ENCODE measurements at places on chromosomes 11 and 22.

- DNase-seq = no peak
Observed at GRCh38 chr11:116962108-116962507, 124.7 kb upstream of the APOA1 start.

- DNase-seq = no peak
Observed at GRCh38 chr11:134762248-134763029, 350.4 kb upstream of the B3GAT1 start.

- DNase-seq = no peak
Observed at GRCh38 chr22:33758961-33759360, 161.3 kb downstream of the LARGE1 start.

DNA sequence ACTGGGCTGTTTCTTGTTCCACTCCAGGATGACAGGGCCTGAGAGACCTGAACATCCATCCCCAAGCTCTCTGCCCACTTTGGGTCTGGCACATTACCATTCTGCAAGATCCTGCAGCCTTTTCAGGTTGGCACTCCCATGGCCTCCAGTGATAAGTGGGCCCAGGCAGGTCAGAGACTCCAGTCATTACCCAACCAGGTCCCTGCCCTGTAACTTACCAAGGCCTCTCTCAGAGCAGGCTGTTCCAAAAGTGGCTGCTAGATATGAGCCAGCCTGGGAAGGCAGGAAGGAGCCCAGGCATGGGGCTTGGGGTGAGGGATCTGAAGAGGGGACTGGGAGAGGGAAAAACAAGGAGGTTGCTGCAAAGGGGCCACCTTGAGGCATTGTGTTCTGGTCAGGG, 35.9 kb downstream of the KCNQ1OT1 start:
- no peak for DNase-seq

DNA sequence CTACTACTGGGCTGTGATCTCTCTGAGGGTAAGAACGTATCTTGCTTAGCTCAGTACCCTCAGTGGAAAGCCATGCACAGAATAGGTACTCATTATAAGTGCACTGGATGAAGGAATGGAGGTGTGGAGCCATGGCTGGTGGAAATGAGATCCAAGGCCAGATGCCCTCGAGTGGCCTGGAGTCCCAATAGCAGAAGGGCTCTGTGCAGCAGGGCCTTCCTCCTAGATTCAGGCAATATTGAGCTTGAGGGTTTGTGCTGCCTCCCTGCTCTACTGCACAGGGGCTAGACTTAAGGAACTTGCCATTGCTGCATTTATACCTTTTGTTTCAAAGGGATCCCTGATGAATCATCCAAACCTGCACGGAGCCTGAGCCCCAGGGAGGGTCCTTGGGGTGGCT, 33.6 kb upstream of the TUB start:
- DNase-seq = peak; percentile 11

GRCh38 chr22:20268279-20269012, at the start of gene RTN4R:
Gene RTN4R (minus strand): TSS chr22:20268318. CDS start chr22:20268092, 226 bp downstream.
- no peak for DNase-seq

- DNase-seq = no peak
Observed at GRCh38 chr11:64252003-64252872, 908 bp downstream of the PLCB3 start.

GRCh38 chr11:69106031-69106811, 49.5 kb upstream of the SMIM38 start:
- DNase-seq = no peak

GRCh38 chr22:19745155-19746101, 15.2 kb upstream of the TBX1 start:
- no peak for DNase-seq

DNA sequence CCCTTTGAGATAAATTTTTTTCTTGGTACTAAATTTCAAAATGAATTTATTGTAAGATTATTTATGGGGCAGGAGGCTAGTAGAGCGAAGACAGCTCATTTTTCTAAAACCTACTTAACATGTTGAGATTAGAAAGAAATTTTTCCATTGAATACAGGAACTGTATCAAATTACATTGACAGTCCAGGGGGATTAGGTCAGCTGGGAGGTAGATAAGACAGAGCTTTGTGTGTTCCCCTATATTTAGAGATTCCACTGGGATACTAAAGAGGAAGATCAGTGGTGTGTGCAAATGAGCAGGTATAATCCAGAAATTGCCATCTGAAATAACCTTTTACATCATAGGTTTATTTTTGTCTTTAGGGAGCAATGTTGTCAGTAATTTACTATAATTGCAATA, 32.1 kb downstream of the ENDOD1 start:
- no peak for DNase-seq

DNA sequence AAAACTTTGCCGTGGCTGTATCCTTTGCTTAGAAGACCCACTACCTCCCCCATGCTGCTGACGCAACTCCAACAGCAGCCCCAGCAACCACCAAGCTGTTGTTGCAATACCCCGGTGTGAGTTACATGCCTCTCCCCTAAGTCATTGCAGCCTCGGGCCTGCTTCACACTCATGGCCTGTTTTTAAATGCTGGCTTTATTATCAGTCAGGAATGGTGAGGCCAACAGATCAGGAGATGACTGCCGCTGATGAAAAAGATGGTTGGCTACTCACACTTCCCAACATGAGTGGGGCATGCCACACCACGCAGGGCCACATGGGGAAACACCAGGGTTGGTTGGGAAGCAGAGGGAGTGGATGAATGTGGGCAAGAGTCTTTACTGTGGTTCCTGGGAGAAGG, 171.5 kb upstream of the SYT13 start:
- no peak for DNase-seq

GRCh38 chr11:19724765-19725164, 12.1 kb downstream of the NAV2 start:
- DNase-seq = no peak

DNA sequence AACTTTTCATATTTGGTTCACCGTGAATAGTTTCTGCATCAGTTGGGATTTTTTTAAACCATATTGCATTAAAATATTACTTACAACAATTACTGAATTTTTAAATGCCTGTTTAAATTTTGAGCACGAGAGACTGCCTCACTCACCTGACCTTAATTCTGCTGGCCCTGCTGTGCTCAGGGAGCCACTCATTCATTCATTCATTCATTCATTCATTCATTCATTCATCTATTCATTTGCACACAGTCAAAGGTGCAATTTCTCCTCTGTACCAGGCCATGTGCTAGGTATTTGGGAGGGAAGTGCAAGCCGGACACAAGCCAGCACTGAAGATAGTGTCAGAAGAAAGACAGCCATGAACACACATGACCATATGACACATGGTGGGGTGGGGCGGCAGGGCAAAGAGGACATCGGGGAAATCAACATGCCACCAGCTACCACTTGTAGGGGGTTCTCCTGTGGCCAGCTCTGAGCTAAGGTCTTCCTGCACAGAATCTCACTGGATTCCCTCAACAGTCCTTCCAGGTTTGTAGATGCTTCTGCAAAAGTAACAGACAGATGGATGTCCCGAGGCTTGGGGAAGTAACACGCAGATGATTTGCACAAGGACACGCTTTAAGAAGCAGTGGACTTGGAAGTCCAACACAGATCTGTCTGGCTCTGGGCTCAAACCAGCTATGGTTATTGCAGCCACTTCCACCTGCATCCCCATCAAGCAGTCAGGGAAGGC, 568 bp upstream of the CSF2RB start:
- DNase-seq = no peak

DNA sequence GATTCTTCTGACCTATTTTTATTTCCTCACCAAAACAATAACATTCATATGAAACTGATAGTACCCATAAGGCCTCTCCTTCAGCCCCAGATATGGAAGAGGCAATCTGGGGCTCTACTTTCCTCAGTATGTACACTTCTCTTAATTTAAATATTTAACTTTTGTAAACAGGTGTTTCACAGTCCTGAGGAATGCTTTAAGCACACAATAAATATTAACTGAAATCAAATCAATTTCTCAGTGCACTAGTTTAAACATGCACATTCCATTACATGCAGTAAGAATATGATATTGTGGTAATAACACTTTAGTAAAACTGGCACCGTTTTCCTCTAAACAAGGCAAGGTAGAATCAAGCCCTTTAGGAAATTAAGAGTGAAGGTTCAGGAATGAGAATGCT, 28.9 kb downstream of the APIP start:
- no peak for DNase-seq

GRCh38 chr11:26088391-26088790, 243.5 kb upstream of the ANO3 start:
- DNase-seq = no peak

- DNase-seq = no peak
Observed at GRCh38 chr11:6127881-6128280, 20.4 kb downstream of the OR56B4 start.

GRCh38 chr11:65417702-65418430, 4.7 kb upstream of the NEAT1 start:
- DNase-seq = peak; percentile 86

DNA sequence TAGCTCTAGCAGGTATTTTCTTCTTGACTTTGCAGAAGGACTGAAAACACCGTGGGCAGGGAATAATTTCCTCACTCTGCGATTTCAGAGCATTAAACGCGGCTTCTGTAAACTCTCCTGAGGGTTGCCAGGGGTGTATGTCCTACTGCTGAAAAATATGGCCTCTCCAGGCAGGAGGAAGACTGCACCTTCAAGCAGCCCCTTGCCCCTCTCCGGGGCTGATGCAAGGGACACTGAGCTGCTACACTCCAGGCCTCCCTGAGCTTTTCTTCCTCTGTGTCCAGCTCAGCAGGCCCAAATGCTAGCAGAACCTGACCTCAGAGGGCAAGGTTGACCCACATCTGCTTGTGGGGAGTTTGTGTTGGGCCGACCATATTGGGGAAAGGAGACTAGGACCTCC, 2.2 kb downstream of the CD6 start:
- no peak for DNase-seq

GRCh38 chr11:117361432-117361831, 33.8 kb downstream of the CEP164 start:
- no peak for DNase-seq

GRCh38 chr11:1455032-1455762, 31.4 kb downstream of the MOB2 start:
- DNase-seq = no peak

GRCh38 chr11:726278-727220, 20.5 kb downstream of the EPS8L2 start:
- no peak for DNase-seq

- no peak for DNase-seq
Observed at GRCh38 chr11:134751766-134752165, 339.7 kb upstream of the B3GAT1 start.

DNA sequence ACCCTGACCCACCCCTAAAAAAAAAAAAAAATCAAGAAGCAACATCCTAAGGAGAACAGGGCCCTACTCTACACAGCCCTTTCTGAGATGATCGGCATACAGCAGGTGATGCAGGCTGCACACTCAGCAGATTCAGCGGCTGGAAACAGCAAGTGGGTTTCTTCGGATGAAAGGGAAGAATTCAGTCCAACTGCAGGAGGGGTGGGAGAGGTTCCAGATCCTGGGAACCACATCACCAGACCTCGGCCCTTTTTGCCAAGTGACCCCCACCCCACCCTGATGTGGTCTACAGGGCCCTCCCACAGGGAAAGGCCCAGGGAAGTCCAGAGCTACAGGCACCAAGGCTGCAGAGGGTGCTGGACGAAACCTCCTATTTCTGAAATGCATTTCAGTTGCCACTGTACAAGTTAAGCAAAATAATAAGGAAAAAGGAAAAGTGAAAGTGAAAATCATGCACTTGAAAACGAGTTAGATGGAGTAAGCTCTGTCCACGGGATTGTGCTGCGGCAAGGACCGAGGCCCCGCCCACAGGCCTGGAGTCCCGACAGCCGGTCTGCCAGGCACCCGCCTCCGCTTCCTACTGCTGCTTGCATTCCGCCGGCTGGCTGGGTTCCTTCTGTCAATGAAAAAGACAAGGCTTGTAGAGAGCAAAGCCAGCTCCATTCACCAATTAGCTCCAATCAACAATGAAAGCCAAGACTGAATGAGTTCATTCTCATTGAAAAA, 16.0 kb upstream of the PHLDA2 start:
- peak; percentile 94 for DNase-seq

DNA sequence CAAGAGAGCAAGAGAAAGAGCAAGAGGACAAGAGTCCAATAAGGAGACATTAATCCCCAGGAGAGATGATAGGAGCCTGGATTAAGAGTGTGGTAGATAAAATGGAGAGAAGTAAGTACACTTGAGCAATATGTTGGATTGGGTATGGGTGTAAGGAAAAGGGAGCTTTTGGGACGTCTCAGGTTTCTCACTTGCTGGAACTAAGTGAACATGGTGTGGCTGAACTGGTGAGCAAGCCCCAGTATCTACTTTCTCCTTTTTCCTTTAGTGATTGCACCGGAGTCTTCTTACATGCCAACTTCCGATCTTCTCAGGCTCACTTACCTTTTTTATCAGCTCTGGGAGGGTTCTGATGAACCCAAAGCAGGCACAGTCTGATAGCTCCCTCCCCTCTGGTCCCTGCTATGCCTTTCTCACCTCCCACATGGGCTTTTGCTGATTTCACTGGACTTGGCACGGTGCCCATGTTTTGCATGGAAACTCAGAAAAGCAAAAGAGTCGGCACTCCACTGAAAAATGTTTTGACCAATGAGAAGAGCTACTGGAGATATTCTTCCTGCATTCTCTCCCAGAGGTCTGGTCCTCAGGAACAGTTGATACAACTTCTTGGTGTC, 14.5 kb upstream of the APLNR start:
- DNase-seq = no peak

Data from suprapubic skin (tissue), 4 donors.